ENCODE measurements at places on chromosomes 1 and 21. TPM values are rescaled to one million over a fixed set of nuclear protein-coding genes. Genes with fewer than 3 reads are reported as not detected.

DNA sequence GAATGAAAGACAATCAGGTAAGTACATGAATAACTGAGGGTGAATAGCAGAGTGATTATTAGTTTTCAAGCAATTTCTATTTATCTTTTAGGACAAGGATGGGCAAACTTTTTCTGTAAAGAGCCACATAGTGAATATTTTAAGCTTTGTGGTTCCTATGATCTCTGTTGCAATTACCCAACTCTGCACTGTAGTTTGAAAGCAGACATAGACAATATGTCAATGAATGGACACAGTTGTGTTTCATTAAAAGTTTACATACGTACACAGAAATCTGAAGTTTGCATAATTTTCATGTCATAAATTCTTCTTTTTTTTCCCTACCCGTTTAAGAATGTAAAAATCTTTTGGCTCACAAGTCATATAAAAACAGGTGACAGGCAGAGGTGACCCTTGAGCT is 71.4 kb downstream of the ZNF281 start:
- H3K27me3 ChIP-seq, result no peaks in the 10 kb centered on the region
- H3K4me1 ChIP-seq, result no peaks in the 10 kb centered on the region
- no peak for DNase-seq
- H3K4me3 ChIP-seq, result no peak overlapping the region

- no peaks in the 10 kb centered on the region for H3K4me1 ChIP-seq
- DNase-seq, result no peak
- no peaks in the 10 kb centered on the region for H3K36me3 ChIP-seq
- no peak overlapping the region for H3K27ac ChIP-seq
- H3K27me3 ChIP-seq, result no peaks in the 10 kb centered on the region
These were observed 12.3 kb upstream of the RGS4 start for GRCh38 chr1:163056831-163057230.

DNA sequence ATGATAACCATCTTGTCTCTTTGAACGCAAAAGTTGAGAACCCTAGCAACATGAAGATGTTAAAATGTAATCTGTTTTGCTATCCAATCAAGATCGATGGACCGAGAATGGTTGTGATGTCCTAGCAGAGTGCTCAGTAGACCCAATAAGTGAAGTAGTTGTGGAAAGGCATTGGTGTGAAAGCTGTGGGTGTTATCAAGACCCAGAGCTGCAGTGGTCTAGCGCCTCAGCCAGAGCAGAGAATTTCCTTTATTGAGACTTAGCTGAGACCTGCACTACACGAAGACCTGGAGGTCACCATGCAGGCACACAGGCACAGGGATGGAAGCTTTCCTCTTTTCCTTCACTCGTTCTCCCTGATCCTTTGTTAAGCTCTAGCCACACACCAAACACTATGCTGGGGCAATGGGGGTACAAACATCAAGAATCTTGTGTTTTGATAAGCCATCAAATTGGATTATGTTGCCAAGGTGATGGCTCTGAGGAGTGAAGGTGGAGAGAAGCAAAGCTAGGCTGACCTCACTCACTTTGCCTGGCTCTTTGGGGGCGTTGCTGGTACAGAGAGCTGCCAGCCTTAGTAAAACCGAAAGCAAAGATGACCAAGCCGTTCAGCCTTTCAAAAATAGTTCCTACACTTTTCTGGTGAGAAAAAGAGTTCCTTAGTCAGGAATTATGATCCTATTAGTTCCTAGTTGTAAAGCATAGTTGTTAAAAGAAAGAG is 24.1 kb downstream of the METTL13 start:
- no peak overlapping the region for H3K4me3 ChIP-seq
- H3K36me3 ChIP-seq, result no peaks in the 10 kb centered on the region
- H3K27me3 ChIP-seq, result no peaks in the 10 kb centered on the region
- no peaks in the 10 kb centered on the region for H3K4me1 ChIP-seq
- DNase-seq, result no peak

GRCh38 chr1:178092878-178093493 is 918 bp upstream of the RASAL2 start:
- H3K4me1 ChIP-seq, result peaks cover 5% of the 10 kb centered on the region
- peak overlapping the region; percentile 71 for H3K4me3 ChIP-seq
- peak; percentile 48 for DNase-seq
- peak overlapping the region; percentile 80 for H3K27ac ChIP-seq
- no peaks in the 10 kb centered on the region for H3K36me3 ChIP-seq

DNA sequence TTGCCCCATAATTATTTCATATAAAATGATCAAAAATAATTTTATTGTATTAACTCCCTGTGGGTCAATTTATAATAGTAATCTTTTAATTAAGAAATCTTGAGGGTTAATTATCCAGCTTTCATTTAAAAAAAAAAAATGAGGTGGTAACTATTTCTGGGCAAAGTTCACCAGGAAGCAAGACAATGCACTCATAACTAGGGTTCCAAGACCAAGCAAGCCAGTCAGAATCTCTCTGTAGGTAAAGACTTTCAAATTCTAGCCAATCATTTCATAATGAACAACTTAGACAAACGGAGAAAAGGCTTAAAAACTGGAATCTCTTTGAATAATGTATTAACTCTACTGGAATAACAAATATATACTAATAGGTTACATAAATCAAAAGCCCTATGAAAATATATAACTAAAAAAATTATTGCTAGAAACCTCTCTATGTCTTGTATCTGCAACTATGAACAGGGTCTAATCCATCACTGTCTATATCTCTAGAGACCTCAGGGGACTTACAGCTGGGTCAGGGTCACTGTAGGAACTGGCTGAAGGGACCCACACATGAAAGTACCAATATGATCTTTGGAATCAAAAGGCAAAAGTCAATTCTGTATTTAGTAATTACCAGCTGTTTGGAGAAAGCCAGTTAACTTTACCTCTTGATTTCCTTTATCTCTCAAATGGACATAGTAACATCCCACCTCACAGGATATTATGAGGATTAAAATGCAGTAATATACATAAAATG is 43.3 kb downstream of the APP start:
- no peaks in the 10 kb centered on the region for H3K36me3 ChIP-seq
- no peaks in the 10 kb centered on the region for H3K27me3 ChIP-seq
- H3K4me3 ChIP-seq, result no peak overlapping the region
- H3K4me1 ChIP-seq, result peaks cover 4% of the 10 kb centered on the region
- DNase-seq, result no peak

DNA sequence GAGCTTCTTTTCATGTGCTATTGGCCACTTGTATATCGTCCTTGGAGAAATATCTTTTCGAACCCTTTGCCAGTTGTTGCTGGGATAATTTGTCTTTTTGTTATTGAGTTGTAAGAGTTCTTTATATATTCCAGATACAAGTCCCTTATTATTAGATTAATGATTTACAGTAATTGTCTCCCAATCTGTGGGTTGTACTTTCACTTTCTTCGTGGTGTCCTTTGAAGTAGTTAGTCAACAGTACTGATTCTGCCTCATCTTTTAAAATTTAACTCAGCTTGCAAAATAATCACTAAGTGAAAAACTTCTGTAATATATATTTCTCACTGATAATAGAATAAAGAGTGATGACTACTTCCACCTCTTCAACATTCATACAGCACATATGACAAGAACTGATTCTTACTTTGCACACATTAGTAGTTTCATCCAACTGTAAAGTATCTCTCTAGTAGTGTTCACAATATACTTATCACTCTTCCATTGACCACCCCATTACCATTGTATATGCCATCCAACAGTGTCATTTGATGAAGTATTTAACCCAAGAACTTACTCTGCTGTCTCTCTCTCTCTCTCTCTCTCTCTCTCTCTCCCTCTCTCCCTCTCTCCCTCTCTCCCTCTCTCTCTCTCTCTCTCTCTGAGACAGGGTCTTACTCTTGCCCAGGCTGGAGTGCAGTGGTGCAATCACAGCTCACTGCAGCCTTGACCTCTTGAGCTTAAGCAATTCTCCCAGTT is 104.2 kb upstream of the DMRTA2 start:
- no peak overlapping the region for H3K4me3 ChIP-seq
- H3K4me1 ChIP-seq, result no peaks in the 10 kb centered on the region
- H3K27me3 ChIP-seq, result no peaks in the 10 kb centered on the region

GRCh38 chr21:15498455-15498854 is 231.3 kb upstream of the USP25 start:
- no peak for DNase-seq
- H3K27me3 ChIP-seq, result no peaks in the 10 kb centered on the region
- H3K4me3 ChIP-seq, result no peak overlapping the region

DNA sequence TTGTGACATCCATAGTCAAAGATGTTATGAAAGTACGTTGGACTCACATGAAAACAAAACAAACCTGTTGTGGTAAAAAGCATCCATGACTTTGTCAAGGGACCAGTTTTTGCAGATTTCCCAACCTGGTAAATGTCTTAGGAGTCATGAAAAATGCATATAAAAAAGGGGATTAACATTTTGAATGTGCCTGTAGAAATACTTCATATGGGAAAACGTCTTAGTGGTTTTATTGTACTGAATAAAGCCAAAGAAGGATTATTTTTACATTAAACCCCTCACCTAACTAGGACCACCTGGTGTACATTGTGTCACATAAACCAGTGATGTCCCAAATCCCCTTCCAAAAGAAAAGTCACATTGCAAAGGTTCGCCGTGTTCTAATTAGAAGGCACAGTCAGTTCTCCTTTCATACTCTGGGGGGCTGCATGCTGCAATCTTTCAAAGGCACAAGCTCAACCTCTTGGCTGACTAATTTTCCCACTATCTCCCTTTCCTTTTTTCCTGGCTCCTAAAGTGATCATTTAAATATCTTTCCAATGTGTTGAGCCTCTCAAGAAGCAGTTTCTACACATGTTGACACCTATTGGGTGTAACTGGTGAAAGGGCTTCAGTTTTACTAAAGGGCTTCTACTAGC is 119.8 kb upstream of the SPAG17 start:
- H3K4me3 ChIP-seq, result no peak overlapping the region
- H3K27me3 ChIP-seq, result no peaks in the 10 kb centered on the region
- DNase-seq, result no peak
- H3K27ac ChIP-seq, result no peak overlapping the region
- no peaks in the 10 kb centered on the region for H3K36me3 ChIP-seq

DNA sequence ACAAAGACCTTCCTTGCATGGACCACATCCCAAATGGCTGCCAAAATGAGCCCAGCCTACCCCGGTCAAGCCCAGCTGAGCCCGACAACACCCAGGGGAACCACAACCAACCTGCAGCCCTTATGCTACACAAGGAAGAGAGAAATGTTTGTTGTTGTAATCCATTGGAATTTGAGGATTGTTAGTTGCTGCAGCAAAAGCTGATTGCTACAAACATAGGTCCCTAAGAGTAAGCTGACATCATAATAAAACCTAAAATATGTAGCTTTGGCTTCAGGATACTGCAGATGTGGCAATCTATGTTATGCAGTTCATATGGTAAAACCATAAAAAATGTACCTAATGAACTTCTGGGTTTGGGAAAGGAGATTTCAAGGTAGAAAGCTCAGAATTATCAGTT is 65.5 kb upstream of the DNAH14 start:
- no peaks in the 10 kb centered on the region for H3K4me1 ChIP-seq
- DNase-seq, result no peak
- no peaks in the 10 kb centered on the region for H3K36me3 ChIP-seq
- H3K4me3 ChIP-seq, result no peak overlapping the region
- H3K27me3 ChIP-seq, result no peaks in the 10 kb centered on the region

DNA sequence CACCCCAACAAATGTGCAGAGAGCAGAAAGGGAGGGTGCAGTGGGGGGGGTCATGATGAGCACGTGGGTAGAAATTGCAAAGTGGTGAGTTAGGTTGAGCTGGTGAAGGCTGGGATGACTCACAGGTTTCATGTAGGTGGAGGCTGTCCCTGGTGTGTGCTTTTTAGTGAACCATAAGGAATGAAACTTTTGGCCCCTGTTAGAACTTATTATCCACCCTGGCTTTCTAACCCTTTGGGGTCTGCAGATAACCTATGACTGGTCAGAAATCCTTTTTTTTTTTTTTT is 46.9 kb downstream of the DOP1B start:
- H3K27ac ChIP-seq, result no peak overlapping the region
- H3K36me3 ChIP-seq, result no peaks in the 10 kb centered on the region
- no peaks in the 10 kb centered on the region for H3K27me3 ChIP-seq
- DNase-seq, result no peak
- H3K4me1 ChIP-seq, result no peaks in the 10 kb centered on the region

- H3K27ac ChIP-seq, result peak overlapping the region; percentile 17
- DNase-seq, result no peak
- no peaks in the 10 kb centered on the region for H3K27me3 ChIP-seq
- peaks cover 4% of the 10 kb centered on the region for H3K4me1 ChIP-seq
- peak overlapping the region; percentile 32 for H3K4me3 ChIP-seq
- no peaks in the 10 kb centered on the region for H3K36me3 ChIP-seq
These were observed 580 bp downstream of the TENT5B start for GRCh38 chr1:27011976-27012563.

DNA sequence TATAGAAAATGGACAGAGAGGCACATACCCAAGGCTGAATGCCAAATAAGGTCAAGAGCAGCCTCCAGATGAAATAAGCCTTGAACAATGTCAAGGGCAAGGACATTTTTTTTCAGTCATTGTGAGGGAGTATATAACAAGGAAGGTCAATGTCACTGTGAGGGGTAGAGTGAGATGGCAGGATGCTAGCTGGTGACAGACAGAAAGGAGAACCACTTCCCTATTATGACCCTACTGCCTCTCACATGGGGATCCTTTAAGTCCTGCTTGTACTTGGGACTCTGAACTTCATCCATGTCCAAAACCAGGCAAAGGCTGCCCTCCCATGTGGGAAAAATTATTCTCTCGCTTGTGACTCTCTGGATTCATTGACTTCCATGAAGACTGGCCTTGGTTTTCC is 119.5 kb upstream of the COA6 start:
- no peaks in the 10 kb centered on the region for H3K4me1 ChIP-seq
- H3K27me3 ChIP-seq, result no peaks in the 10 kb centered on the region
- no peaks in the 10 kb centered on the region for H3K36me3 ChIP-seq
- no peak overlapping the region for H3K27ac ChIP-seq
- H3K4me3 ChIP-seq, result no peak overlapping the region
- DNase-seq, result no peak

GRCh38 chr1:226596531-226597165 is 48.1 kb downstream of the STUM start:
- no peak for DNase-seq
- no peak overlapping the region for H3K27ac ChIP-seq

- no peaks in the 10 kb centered on the region for H3K27me3 ChIP-seq
- no peak for DNase-seq
- no peaks in the 10 kb centered on the region for H3K36me3 ChIP-seq
- H3K4me1 ChIP-seq, result no peaks in the 10 kb centered on the region
These were observed 75.9 kb downstream of the KCNK1 start for GRCh38 chr1:233689748-233690254.

- no peak overlapping the region for H3K4me3 ChIP-seq
- no peaks in the 10 kb centered on the region for H3K27me3 ChIP-seq
- no peak overlapping the region for H3K27ac ChIP-seq
- no peaks in the 10 kb centered on the region for H3K36me3 ChIP-seq
- H3K4me1 ChIP-seq, result no peaks in the 10 kb centered on the region
These were observed 264.9 kb upstream of the NR5A2 start for GRCh38 chr1:199762572-199762971.

- H3K4me3 ChIP-seq, result no peak overlapping the region
- H3K27me3 ChIP-seq, result no peaks in the 10 kb centered on the region
- no peak overlapping the region for H3K27ac ChIP-seq
- peaks cover 3% of the 10 kb centered on the region for H3K4me1 ChIP-seq
- H3K36me3 ChIP-seq, result no peaks in the 10 kb centered on the region
- peak; percentile 46 for DNase-seq
These were observed 22.5 kb downstream of the CHD5 start for GRCh38 chr1:6157528-6158174.

GBP6 gene
- total RNA-seq, result not detected

TTC34 gene
- 0.27 TPM for total RNA-seq

SLC2A5 gene
- 1.8 TPM for total RNA-seq

ARF1 gene
- total RNA-seq, result 522 TPM

TRIM46 gene
- 0.10 TPM for total RNA-seq
